ENCODE measurements at places on chromosomes 13 and 19.

GRCh38 chr19:926589-927350 lies 935 bp downstream of the ARID3A start:
- DNase-seq = no peak

GRCh38 chr13:111515635-111516034 lies 195.2 kb downstream of the TEX29 start:
- DNase-seq = no peak

DNA sequence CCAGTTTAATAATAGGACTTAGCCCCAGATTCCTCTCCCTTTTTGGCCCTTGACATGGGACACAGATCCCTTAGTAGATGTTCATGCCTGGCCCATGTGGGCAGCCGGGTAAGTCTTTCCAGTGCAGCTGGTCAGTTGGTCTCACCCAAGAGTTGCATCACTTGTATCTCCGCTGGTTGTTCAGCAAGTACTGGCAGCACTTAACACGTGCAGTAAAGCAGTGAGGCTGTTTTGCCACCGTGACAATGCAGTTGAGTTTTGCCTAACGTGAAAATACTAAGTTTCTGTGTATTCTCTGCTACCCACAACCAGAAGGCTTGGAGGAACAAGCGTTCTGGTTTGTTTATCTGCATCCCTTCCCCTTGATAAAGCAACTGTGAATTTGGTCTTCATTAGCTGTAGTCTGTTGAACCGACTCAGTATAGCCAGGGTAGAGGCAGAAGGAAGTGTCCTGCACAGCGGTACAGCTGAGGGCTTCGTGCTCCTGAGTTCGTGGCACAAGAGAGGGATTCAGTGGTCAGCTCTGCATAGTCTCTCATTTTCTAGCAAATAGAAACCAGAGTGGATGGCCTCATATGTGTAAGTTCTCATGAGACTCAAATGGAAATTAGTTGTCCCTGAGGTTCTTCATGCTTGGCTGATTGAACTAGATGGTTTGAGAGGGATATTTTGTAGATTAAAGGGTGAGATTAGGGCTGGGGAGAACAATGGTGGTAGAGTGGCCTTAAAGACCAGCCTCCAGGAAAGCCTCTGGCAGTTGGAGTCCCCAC lies 50.3 kb downstream of the ARHGEF7 start:
- DNase-seq = no peak

- no peak for DNase-seq
Measured at GRCh38 chr19:49210901-49211451, 53.4 kb downstream of the TRPM4 start.

DNA sequence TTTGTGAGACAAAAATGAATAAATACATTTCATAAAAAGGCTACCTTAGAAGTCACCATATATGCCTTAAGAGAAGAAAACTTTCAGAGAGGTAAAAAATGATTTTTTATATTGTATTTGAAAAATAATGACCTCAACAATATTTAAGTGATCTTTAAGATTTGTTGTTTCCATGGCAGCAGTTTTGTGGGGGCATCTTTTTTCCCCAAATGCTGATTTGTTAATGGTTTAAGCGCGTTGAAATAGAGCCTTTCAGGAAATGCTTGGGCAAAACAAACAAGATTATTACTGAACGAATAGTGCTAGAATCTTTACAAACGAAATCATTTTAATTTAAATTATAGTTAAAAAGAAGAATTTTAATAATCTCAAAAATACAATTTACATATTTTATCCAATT lies 103.1 kb upstream of the MYO16 start:
- DNase-seq = no peak

GRCh38 chr19:2532252-2533071 lies 56.5 kb downstream of the GADD45B start:
- peak; percentile 93 for DNase-seq

- DNase-seq = no peak
Measured at GRCh38 chr19:31969016-31969415, 376.4 kb upstream of the ZNF507 start.

GRCh38 chr19:13091400-13092157 lies 11.1 kb downstream of the LYL1 start:
- DNase-seq = peak; percentile 28
